EL (cell line): ENCODE measurements at places on chromosomes 16 and 17.

DNA sequence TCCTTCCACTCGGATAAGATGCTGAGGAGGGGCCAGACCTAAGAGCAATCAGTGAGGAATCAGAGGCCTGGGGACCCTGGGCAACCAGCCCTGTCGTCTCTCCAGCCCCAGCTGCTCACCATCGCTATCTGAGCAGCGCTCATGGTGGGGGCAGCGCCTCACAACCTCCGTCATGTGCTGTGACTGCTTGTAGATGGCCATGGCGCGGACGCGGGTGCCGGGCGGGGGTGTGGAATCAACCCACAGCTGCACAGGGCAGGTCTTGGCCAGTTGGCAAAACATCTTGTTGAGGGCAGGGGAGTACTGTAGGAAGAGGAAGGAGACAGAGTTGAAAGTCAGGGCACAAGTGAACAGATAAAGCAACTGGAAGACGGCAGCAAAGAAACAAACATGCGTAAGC lies 12.4 kb downstream of the TP53 start:
- no peak for DNase-seq

DNA sequence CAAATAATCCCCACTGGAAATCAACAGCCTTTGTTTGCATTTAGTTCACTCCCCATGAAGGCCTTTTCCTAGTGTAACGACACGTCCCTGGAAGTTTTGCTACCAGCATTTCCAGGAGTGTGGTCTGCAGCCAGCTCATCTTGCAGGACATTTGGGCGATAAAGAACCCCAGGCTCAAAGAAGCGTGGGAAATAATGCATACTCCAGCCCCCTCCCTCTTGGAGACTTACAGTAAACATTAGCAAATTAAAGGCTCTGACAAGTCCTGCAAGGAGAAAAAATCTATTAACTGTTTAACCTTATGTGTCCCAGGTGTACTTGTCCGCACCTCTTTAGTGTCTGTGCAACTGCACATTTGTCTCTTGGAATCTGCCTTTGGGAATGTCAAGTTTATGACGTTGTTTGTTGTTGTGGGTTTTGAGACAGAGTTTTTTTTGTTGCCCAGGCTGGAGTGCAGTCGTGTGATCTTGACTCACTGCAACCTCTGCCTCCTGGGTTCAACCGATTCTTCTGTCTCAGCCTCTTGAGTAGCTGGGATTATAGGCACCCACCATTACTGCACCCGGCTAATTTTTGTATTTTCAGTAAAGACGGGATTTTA lies 131.1 kb downstream of the ABCC1 start:
- no peak for DNase-seq

DNA sequence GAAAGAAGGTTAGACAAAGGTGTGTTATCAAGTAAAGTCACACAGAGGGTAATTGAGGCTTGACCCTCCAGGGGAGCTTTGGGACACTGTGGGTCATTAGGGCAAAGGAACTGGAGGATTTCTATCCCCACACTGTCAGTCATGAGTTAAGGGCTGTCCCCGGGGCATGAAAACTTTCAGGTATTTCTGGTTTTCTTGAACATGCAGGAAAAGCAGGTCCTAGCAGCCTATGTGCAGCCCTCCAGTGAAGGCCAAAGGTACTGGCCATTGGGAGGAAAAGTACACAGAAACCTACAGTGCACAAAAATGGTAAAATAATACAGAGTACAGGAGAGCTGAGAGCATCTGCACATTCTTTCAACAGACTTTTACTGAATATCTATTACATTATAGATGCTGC lies 44.4 kb upstream of the SCNN1B start:
- no peak for DNase-seq

- DNase-seq: no peak
Measured at GRCh38 chr16:522320-523096, 5.0 kb upstream of the CAPN15 start.

GRCh38 chr17:78422872-78423588 lies 44.6 kb downstream of the PGS1 start:
- DNase-seq: no peak

- DNase-seq: peak; percentile 61
Measured at GRCh38 chr17:74453665-74454196, 12.7 kb upstream of the CD300A start.

- no peak for DNase-seq
Measured at GRCh38 chr16:84607061-84607460, 10.8 kb downstream of the COTL1 start.

DNA sequence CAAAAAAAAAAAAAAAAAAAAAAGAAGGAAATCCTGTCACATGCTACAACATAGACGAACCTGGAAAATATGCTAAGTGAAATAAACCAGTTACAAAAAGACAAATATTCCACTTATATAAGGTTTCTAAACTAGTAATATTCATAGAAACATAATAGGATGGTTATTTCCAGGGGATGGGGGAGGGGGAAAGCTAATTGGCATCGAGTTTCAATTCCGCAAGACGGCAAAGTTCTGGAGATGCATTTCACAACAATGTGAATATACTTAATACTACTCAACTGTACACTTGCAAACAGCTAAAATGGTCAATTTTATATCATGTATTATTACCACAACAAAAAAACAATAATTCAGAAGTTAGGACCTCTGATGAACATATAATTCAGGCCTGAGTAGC lies 37.9 kb upstream of the ABCA9 start:
- DNase-seq: no peak

- DNase-seq: peak; percentile 52
Measured at GRCh38 chr16:69112285-69113129, 7.1 kb downstream of the HAS3 start.

GRCh38 chr16:77531752-77532151 lies 96.9 kb upstream of the ADAMTS18 start:
- DNase-seq: peak; percentile 30

- DNase-seq: no peak
Measured at GRCh38 chr16:77221482-77221881, 22.3 kb downstream of the SYCE1L start.

DNA sequence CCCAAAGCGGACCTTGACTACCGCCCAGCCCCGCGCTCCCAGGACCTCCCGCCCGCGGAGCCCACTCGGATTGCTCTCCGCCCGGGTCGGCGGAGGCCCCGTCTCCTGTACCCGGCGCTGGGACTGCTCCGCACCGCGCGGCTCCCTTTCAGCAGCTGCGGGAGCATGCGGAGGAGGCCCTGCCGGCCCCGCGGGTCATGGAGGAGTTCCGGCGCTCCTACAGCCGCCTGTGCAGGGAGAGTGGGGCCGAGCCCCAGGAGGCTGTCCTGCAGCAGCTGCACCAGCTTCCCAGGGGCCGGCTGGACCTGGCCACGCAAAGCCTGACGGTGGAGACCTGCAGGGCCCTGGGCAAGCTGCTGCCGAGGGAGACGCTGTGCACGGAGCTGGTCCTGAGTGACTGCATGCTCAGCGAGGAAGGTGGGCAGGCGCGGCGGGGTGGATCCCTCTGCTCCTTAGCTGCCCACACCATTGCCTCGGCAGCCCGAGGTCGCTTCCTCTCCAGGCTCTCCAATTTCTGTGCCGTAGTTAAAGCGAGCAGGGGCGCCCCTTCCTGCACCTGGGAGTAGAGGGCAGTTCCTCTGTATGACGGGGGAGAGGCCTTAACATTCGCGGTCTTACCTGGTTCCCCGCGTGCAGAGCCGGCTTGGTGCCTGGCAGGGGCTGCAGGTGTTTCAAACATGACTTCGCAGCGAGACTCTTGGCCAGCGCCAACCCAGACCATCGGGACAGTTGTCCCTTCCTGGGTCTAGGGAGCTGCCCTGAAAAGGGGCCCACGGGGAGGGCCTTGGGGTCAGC lies 539 bp downstream of the LRRC45 start:
- peak; percentile 31 for DNase-seq

GRCh38 chr16:56460101-56460500 lies 8.7 kb downstream of the OGFOD1 start:
- no peak for DNase-seq

DNA sequence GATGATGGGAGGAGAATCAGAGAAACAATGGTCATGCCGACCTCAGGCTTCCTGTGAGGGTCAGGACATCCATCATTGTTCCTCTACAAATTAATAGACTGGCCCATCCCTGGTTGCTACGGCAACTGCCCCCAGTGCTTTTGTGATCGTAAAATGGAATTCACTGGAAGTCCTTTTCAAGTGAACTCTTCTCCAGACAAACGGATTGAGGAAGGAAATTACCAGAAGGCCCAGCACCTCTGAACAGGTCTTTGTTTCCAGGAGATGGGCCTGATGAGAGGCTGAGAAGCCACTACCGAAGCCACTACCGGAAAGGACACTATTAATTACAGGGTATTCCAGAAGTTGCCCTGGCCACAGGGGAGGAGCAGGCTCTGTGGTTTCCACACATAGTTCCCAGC lies 126.0 kb downstream of the MGAT5B start:
- DNase-seq: no peak

DNA sequence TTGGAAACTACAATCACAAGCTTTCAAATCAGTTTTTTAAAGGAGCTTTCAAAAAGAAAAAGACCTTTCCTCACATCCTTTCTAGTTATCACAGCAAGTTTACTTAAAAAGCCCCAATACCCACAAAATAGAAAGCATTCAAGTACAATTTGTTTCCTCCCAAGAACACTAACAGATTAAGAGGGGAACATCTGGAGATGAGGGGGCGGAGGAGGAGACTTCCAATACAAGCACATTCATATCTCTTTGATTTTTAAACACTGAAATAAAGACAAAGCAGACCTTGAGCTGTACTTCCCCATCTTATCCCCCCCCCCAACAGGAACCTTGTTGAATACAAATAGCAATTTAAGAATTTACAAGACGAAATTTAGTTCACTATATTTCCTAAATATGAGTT lies 2.0 kb downstream of the YWHAE start:
- no peak for DNase-seq

GRCh38 chr17:29567554-29568330 lies 759 bp upstream of the TP53I13 start:
- peak; percentile 71 for DNase-seq

- DNase-seq: no peak
Measured at GRCh38 chr16:3997231-3997841, 116.8 kb upstream of the CREBBP start.

DNA sequence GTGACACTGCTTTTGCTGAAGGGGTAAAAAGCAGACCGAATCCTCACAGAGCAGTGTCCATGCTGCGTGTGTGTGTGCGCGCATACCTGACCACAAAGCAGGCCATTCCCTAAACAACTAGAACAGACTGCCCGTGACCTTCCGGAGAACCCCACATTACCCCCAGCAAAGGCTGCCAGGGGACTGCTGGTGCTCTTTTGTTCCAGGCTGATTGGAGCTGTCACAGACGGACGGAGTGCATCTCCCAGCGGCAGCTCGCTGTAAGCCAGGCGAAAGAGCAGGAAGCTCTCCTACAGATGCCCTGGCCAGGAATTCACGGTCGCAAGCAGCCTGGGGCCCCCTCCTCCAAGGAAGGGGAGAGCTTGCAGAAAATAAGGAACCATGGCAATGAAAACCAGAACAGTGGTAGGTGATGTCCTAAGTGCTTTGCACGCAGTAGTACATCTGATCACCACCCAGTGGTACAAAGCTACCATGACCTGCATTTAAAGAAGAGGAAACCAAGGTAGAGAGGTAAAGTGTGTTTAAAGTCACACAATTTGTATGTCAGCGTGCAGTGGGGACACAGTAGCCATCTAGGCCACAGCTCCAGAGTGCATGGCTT lies 153.4 kb upstream of the DYNLRB2 start:
- no peak for DNase-seq

GRCh38 chr17:43330876-43331639 lies 67.7 kb upstream of the ARL4D start:
- DNase-seq: no peak
